Hepatocyte (in vitro differentiated cells): ENCODE measurements at places on chromosomes 2 and 18. TPM values are rescaled to one million over a fixed set of nuclear protein-coding genes. Genes with fewer than 3 reads are reported as not detected.

- no peak for DNase-seq
Observed at GRCh38 chr18:35142275-35142615, 98.6 kb upstream of the ZNF397 start.

The CNTNAP5 gene
- total RNA-seq: 0.12 TPM in 1 of 2 replicates, not detected in the other

The BAZ2B gene
- 83.3 and 115 TPM in 2 replicates for total RNA-seq

The GREB1L gene
- 13.8 and 16.8 TPM in 2 replicates for total RNA-seq

DNA sequence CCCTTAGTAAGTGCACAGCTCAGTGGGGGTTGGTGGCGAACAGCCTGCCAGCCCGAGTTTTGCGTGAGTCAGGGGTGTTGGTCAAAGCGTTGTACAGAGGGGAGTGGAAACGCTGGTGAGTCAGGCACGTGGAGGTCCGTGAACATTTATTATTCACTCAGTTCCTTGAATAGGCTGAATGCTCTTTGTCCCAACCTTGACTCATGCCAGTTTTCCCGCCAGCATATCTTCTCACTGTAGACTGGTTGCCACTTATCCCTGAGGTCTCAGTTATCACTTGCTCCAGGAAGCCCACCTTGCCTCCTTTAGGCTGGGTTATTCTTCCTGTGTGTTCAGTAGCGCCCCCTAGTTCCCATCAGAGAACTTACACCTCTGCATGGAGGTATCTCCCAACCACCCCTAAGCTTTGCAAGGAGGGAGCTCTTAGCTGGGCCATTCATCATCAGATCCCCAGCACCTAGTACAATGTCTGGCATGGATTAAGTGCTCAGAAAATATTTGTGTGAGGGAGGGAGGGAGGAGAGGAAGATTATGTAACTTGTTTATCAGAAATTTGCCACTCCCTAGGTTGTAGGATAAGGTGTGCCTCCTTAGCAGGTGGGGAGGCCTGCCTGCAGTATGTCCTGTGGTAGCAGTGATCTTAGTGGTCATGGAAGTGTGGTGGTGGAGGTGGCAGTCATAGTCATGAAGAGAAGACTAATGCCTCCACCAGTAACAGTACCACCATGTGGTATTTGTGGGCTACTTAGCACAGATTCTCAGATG is 72.1 kb downstream of the CABLES1 start:
- DNase-seq: no peak

GRCh38 chr18:12410081-12410481 is 2.4 kb downstream of the PRELID3A start:
- no peak for DNase-seq

DNA sequence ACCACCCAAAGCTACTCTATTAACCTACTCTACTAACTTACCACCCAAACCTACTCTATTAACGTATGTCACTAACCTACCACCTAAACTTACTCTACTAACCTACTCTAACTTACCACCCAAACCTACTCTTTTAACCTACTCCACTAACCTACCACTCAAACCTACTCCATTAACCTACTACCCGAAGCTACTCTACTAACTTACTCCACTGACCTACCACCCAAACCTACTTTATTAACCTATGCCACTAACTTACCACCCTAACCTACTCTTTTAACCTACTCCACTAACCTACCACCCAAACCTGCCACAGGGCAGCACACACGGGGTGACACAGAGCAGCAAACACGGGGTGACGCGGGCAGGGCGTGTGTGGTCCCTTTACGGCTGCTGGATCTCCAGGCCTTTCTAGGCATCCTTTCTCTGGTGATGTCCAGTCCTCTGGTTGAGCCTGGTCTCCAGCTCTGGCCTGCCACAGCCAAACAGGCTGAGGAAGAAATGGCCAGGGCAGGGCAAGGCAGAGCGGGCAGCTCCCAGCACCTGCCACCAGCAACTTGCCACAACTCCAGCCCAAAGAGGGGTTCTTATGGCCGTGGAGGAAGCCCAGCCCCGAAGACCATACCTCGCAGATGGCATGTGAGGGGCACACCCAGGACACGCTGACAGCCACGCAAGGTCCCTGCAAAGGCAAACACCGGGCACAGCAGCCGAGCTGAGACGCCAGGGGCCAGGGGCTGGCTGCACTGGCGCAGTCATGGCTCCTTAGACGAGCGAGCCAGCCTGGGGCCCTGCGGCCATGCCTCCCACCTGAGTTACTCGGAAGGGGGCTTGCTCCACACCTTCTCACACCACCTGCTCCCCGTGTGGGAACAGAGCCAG is 25.7 kb downstream of the PXDN start:
- no peak for DNase-seq

The FIGN gene
- total RNA-seq: 4.5 and 6.0 TPM in 2 replicates

DNA sequence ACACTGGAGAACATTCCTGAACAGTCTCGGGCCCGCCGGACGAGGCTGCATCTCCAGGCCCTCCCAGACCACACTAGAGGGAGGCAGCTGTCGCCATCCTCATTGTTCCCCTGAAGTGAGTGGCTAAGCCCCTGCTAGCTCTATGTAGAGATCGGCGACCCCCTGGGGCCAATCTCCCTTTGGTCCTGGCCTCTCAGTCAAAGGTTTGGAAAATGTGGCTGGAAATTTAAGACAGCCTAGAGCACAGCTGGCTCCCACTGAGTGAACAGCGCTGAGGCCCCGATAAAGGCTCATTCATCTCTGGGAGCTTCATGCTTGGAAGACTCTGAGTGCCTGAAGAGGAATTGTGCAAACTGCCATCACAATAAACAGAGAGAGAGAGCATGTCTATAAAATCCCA is 360.3 kb downstream of the CLIP4 start:
- DNase-seq: no peak

DNA sequence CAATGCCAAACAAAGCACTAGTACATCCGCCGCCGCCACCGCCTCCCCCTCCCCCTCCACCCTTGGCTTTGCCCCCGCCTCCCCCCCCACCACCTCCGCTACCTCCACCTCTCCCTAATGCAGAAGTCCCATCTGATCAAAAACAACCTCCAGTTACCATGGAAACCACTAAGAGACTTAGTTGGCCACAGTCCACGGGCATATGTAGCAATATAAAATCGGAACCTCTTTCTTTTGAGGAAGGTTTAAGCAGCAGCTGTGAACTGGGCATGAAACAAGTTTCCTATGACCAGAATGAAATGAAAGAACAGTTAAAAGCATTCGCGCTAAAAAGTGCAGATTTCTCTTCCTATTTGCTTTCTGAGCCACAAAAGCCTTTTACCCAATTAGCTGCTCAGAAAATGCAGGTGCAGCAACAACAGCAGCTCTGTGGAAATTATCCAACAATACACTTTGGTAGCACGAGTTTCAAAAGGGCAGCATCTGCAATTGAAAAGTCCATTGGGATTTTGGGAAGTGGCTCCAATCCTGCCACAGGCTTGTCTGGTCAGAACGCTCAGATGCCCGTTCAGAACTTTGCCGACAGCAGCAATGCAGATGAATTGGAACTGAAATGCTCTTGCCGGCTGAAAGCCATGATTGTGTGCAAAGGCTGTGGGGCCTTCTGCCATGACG is 168.0 kb downstream of the ASXL3 start:
- DNase-seq: no peak

DNA sequence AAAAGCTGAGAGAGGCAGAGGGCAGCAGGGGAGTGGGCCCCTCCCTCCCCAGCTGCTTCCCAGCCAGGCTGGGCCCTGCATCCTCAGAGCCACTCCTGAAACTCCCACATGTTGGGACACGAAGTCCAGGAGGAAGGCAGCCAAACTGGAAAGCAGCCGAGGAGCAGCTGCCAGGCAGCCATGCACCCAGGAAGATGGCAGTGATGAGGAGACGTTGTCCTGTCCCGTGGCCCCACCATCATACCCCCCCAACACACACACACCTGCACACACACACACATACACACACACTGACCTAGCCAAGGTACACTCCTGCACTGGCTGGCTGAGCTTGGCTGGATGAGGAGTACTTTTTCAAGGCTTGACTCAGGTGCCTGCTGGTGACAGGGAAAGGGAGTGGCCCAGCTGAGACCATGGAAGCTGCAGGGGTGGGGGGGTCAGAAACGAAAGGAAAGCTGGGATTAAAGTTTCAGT is 106.0 kb downstream of the CYP26B1 start:
- DNase-seq: no peak

- no peak for DNase-seq
Observed at GRCh38 chr2:193331676-193332075, 1136.9 kb upstream of the TMEFF2 start.

- no peak for DNase-seq
Observed at GRCh38 chr2:65626831-65627230, 194.4 kb upstream of the SPRED2 start.
